ENCODE measurements at places on chromosomes 1 and 21.
A peak's percentile ranks its signal among the peaks of the same experiment; 100 is the strongest.

DNA sequence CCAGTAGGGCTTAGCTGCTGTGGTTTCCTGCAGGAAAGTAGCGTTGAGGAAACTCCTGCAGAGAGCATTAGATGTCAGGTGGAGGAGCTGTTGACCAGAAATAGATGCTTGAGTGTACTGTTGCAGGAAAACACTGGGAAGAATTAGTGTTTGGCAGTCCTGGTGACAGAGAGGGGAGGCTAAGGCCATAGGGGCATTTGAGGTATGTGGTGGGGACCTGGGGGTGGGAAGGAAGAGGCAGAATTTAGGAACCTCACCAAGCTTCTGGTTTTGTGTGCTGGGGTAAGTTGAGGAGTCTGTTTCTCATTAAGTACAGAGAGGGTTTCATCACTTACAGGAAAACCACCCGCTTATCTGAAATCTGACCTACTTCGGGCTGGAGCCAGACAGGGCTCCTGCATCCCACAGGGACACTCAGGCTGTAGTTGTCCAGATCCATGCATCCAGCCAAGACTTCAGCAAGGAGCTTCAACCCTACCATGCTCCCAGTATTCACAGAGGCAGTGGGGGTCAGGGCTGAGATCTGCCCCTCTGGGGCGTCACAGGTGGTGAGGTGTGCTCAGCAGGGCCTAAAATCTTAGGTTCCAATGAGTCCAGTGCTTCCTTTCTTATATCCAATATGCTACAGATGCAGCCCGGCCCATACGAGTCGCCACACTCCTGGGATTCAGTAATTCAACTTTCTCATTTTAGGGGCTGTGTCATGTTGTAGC, 15.1 kb downstream of the SH2D2A start:
- DNase-seq = no peak

DNA sequence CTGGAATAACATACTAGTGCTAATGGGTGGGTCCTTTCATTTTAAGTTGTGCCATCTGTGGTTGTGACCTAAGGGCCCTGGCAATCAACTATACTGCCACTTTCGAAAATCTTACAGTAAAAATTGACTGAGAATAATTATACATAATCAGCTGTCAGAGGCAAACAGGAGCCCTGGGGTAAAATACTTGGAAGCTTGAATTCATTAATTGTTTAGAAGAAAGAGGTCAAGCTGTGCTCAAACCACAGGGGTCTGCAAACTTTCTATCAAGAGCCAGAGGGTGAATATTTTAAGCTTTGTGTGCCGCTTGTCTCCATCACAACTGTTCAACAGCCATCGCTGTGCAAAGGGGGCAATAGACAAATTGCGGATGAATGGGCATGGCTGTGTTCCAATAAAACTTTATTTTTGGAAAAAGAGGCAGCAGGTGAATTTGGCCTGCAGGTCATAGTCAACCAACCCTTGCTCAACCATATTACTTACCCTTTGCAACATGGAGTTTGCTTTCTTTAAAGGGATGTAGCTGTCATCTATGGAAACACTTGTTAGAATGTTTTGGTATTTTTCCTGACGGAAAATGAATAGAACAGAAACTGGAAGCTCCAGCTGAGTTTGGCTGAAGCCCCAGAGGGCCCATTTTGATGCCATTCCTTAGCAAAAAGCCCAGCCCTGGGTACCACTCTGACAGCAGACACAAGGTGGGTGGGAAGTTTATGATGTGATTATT, 35.7 kb upstream of the USP1 start:
- DNase-seq = no peak

- no peak for DNase-seq
Observed at GRCh38 chr1:43853161-43853921, 80.3 kb upstream of the ARTN start.

DNA sequence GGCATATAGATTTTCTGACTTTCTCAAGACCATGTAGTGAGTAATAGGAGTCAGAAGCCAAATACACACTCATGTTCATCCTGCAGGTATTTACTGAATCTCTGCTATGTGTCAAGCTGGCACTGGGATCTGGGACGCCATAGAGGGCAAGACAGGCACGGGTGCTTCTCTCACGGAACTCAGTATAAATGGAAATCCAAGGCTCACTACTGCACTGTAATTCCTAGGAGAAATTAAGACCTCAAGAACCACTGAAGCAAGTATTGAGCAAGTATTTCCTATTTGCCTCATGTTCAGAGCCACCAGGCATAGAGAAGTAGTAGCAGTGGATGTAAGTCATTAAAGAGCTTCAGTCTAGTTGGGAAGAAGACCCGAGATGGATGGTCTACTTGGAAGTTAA, 38.9 kb downstream of the EIF2D start:
- no peak for DNase-seq

- DNase-seq = peak; percentile 60
Observed at GRCh38 chr1:210250998-210251679, 18.5 kb downstream of the SERTAD4 start.

DNA sequence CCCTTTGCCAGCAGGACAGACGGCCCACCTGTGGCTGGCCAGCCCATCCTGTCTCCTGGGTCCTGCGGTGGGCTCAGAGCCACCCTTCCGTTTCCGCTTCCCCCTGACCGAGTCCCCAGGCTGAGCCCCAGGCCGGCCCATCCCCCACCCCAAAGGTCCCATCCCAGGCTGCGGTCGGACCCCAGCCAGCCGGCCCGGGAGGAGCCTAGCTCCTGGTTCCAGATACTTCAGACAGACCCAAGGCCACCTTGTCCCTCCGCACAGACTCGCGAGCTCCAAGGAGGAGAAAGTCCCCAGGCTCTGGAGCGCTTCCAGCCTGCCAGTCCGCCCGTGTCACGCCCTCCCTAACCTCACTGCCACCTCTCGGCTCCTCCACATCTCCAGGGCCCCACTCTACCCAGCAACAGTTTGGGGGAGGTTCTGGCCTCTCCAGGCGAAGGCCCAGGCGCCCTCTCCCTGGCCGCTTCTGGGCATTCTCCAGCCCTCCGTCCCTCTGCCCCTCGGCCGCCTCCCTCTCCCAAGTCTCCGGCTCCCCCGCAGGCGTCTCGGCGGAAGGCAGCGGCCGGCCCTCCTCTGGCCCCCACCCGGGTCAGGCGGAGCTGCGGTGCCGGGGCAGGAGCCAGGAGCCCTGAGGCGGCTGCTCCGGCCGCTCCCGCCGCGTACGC, 835 bp downstream of the LRRN2 start:
- no peak for DNase-seq

- DNase-seq = no peak
Observed at GRCh38 chr1:17163789-17164666, 40.9 kb upstream of the PADI1 start.

DNA sequence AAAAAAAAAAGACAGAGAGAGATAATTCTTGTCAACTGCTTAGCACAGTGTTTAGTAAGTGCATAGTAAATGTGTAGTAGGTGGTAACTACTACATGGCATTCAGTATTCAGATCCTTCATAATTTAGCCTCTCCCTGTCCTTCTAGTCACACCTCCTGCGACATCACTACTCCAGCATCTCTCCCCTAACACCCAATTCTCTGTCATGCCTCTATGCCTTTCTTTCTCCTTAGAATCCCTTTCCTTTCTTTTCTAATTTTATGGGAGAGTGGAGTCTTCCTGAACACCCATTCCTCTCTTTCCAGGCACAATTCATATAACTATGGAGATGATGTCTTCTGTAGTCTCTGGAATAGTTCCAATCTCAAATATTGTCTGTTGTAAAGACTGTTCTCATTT, 3.9 kb upstream of the VPS72 start:
- DNase-seq = no peak

GRCh38 chr1:223331301-223331700, 32.7 kb downstream of the SUSD4 start:
- DNase-seq = no peak

DNA sequence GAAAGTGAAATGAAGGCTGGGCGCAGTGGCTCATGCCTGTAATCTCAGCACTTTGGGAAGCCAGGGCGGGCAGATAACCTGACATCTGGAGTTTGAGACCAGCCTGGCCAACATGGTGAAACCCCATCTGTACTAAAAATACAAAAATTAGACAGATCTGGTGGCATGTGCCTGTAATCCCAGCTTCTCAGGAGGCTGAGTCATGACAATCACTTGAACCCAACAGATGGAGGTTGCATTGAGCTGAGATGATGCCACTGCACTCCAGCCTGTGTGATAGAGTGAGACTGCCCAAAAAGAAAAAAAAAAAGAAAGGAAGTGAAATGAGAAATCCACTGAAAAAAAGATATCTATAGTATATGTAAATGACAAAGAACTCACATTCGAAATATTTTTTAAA, 439.9 kb downstream of the DISC1 start:
- DNase-seq = no peak

DNA sequence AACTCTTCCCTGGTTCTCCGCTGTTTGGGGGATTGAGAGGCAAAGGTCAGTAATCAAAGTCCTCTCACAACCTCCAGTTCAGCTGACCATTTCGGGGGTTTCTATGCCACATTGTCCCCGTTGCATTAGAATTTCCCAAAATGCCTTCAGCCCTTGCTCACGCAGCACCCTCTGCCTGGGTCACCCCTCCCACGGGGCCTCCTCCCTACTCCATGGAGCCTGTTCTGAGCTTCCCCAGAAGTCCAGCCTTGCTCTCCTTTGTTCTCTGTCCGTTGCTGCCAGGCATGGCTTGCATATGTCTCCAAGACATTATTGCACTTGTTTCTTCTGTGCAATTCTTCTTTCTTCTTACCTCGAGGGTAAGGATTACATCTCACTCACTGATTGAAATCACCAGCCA, 16.5 kb downstream of the DMRTB1 start:
- no peak for DNase-seq

DNA sequence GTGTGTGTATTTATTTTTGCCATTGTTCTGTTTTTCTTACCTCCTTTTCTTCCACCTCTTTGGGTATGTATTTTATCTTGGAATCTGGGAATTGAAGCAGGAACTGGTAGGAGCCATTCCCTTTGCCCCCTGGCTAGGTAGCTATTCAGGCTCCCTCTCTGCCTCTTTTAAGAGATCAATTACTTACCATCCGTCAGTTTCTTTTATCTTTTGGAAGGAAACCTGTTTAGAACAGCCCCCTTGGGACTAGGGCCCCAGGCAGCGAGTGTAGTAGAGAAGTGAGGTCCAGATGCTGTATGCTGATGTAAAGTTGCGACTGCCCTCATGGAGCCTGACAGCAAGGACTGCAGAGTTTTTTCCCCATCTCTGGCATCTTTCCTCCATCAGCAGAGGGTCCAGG, 41.6 kb downstream of the KIRREL1 start:
- DNase-seq = no peak

GRCh38 chr1:155000726-155001424, 1.7 kb upstream of the ZBTB7B start:
- peak; percentile 90 for DNase-seq

DNA sequence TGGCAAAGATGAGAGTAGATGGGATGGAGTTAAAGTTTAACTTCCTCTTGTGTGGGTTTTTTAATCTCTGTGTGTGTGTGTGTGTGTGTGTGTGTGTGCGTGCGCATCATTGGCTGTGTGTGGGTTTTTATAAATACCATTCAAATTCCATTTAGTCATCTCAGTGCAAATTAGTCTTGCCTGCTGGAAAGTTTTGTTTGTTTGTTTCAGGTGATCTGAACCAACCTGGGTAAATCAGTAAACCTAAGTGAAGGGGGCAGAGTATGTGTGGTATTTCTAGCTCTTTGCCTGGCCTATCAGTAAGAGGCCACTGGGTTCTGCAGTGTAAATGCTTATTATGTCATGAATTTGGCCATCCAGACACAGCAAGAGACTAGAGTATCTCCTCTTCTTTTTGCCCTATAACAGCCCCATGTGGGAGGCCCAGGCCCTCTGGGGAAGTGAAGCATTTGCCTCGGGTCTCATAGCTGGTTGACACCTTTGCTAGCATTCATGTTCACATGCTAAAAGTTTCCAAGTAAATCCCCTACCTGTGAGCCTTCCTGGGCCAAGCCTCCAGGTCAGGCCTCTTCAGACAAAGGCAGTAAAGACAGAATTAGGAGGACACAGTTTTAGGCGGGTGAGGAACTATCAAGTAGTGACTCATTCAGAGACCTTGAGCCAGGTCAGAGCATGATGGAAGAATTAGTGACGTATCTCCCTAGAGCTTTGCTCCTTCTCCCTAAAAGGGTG, 14.7 kb downstream of the INTS3 start:
- no peak for DNase-seq

DNA sequence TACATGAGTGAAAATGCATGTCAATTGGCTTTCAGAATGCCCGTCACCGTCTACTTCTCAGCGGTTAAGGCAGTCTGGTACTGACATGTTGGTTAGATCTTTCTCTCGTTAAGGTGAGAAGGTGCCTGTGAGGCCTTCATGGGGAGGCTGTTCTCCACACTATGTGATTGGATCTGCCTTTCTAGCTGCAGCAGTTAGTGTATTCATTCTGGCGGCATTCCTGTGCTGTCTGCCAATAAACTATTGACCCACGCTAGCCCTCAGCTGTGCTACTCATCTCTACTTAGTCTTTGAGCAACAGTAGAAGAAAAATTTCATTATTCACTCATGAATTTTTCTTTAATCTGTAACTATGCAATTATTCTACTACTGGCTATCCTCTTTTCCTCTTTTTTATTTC, 32.0 kb downstream of the CCSAP start:
- no peak for DNase-seq

DNA sequence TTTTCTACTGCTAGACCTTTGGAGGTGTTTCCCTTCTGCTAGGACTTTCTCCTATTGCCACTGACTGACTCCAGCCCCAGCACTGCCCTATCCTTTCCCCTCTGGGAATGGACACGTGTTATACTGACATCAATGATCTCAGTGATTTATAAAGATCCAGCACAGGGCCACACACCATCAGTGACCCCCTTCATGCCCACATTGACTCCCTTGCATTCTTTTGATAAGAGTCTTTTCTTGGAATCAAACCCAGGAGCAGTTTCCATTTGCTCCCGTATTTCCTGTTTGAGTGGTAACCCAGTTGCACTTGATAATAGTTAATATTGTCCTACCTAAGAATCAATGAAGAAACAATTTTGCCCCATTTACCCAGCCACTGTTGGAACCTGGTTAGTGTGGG, 501.0 kb upstream of the USP24 start:
- DNase-seq = no peak

GRCh38 chr1:19957779-19958178, 21.6 kb downstream of the PLA2G2A start:
- no peak for DNase-seq

DNA sequence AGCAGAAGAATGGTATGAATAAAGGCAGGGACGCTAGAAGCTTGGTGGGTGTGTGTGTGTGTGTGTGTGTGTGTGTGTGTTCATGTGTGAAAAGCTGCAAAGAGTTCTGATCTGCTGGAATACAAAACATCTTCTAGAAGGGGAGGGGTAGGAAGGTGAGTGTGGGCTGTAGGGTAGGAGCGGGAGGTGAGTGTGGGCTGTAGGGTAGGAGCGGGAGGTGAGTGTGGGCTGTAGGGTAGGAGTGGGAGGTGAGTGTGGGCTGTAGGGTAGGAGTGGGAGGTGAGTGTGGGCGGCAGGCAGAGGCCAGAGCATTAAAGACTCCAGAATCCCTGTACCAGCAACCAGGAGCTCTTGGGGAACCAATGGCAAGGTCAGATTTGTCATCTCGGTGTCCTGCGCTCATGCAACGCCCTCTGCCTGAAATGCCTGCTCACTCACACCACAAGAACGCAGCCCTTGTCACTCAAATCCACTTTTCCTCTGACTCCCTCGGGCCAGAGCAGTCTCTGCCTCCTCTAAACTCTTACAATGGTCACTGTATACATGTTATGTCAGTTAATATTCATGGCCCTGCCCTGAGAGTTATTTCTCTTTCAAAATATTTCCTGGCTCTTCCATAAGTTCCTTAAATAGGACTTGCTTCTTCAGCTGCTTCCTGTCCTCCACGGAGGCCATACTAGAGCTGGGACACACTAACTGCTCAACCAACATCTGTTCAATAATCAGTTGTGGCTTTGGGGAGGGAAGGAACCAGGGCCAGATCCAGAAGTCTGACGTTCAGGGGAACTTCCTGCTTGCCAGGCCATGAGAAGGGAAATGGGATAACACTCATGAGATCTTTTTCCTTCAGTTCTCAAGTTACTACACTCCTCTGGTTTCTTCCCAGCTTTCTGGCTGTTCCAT, 53.6 kb upstream of the ZNF644 start:
- no peak for DNase-seq
